ENCODE measurements at places on chromosomes 16 and 17. TPM values are rescaled to one million over a fixed set of nuclear protein-coding genes. Genes with fewer than 3 reads are reported as not detected.

- H3K27ac ChIP-seq: peak within 1 kb of the TSS; percentile 91
- peak; percentile 69 for DNase-seq
- H3K4me3 ChIP-seq: peak within 1 kb of the TSS; percentile 96
Measured at GRCh38 chr17:78214016-78214705, at the start of gene BIRC5. TSS of gene BIRC5 (plus strand) at chr17:78214253. CDS start at chr17:78214317, 64 bp downstream.

DNA sequence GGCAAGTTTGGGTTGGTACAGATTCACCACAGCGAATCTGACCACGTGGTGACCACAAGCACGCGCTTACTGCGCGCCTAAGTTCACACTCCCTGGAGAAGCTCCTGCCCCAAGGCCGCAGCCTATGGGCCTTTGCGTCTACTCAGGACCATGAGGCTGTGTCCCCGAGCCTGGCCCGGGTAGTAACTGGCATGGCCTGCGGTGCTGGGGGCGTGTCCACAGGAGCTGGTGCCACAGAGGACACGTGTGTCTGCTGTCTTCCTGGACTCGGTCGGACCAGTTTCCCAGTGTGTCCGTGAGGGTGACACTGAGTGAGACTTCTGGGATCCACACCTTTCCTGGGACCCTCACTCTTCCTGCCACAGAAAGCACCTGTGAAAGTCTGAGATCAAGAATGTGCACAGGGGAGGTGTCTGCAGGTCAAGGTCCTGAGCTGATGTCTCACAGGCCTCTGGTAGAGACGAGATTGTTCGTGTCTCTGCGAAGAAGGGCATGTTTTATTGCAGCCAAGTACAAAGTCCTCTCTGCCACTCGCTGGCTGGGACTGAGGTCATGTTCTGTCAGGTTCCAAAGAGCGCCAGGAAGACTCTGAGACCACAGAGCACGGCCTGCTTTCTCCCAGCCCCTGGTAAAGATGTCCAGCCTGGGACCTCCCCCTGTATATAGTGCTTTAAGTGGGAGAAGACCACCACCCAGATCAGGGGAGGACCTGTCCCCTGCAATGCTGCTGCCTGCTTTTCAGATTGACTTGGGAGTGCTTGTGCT lies 25.2 kb upstream of the CAPN15 start:
- no peaks in the 10 kb centered on the region for H3K27me3 ChIP-seq
- no peak overlapping the region for H3K27ac ChIP-seq
- H3K4me3 ChIP-seq: no peak overlapping the region
- no peaks in the 10 kb centered on the region for H3K36me3 ChIP-seq
- no peaks in the 10 kb centered on the region for H3K4me1 ChIP-seq

DNA sequence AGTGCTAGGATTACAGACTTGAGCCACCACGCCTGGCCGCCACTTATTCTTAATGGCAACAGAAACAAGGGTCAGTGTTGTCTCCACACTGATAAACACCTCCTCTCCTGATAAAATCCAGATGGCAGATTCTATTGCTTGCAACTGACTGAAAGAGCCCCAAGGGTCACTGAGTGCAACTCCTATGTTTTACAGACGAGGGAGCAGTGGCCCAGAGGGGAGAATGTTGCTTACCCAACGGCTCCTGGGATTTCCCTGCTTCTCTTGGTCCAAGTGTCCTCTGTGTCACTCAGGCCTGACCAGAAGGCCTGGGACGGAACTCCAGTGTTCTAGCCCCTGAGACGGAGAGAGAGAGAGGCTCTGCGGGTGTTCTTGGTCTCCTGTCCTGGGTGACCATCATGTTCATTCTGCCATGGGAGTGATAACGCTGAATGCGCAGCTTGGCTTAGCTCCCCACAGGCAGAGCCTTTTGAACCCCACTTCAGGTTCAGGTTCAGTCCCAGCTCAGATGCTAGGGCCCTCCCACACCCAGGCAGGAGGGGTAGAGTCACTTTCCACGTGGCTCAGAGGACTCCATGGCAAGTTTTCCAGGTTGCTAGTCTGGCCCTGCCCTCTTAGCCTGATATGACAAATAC lies 77.3 kb upstream of the NLRP1 start:
- peaks cover 41% of the 10 kb centered on the region for H3K27me3 ChIP-seq
- H3K4me1 ChIP-seq: no peaks in the 10 kb centered on the region
- H3K4me3 ChIP-seq: no peak overlapping the region
- H3K27ac ChIP-seq: no peak overlapping the region
- H3K36me3 ChIP-seq: no peaks in the 10 kb centered on the region

The VASN gene
- 129 TPM for total RNA-seq

The BAIAP3 gene
- total RNA-seq: 0.27 TPM

The CDRT15 gene
- total RNA-seq: not detected

DNA sequence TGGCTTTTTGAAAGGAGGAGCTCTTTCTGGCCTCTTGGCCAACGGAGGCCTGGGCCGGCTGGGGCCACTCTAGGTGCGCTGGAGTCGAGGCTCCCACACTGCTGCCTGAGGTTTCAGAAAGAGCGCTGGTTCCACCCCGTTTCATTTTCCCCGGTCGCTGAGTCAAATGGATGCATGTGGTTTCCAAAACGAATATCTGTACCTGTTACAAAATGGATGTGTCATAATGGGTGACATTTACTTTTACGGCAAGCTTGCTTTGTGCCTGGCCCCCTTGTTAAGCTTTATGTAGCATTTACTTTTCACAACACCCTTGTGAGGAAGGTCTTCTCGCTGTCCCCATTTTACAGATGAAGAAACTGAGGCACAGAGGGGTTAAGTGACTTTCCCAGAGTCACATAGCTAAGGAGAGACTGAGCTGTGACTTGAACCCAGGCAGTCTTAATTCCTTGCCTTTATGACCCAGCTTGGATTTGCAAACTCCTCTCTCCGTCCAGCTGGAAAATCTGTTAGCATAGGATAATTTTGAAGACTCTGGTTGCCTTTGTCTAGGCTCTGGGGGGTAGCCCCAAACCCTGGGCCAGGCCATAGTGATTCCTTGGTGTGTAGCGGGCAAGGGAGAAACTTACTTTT lies 10.6 kb downstream of the KSR1 start:
- H3K36me3 ChIP-seq: no peaks in the 10 kb centered on the region
- no peak for DNase-seq
- H3K27ac ChIP-seq: no peak overlapping the region
- peaks cover 8% of the 10 kb centered on the region for H3K4me1 ChIP-seq
- no peak overlapping the region for H3K4me3 ChIP-seq
- peaks cover 7% of the 10 kb centered on the region for H3K27me3 ChIP-seq

DNA sequence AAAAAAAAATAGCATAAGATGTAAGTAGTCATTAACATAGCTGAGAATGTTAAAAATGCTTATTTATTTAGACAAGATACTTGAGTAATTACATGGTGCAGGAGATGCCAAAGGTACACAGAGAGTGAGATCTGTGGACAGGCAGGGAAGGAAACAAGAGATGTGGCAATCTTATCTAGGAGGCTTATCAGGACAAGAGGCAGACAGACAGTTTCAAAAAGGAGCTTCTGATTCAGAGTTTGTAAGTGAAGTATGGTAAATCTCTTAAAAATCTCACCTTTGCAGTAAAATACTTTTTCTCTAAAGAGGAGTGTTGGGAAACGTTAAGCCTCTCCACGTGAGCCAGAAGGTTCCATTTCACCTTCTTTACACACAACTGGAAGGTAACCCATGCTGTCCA lies 19.9 kb upstream of the GHDC start:
- H3K27ac ChIP-seq: no peak overlapping the region
- no peaks in the 10 kb centered on the region for H3K27me3 ChIP-seq
- no peaks in the 10 kb centered on the region for H3K4me1 ChIP-seq
- H3K4me3 ChIP-seq: no peak overlapping the region
- no peak for DNase-seq

GRCh38 chr16:70638814-70639792 lies 7.3 kb upstream of the IL34 start:
- peak overlapping the region; percentile 46 for H3K4me3 ChIP-seq
- H3K27ac ChIP-seq: peak overlapping the region; percentile 70
- H3K36me3 ChIP-seq: no peaks in the 10 kb centered on the region
- peaks cover 25% of the 10 kb centered on the region for H3K4me1 ChIP-seq
- DNase-seq: peak; percentile 75
- peaks cover 4% of the 10 kb centered on the region for H3K27me3 ChIP-seq

GRCh38 chr17:7094652-7095019 lies 14.6 kb upstream of the CLEC10A start:
- no peaks in the 10 kb centered on the region for H3K36me3 ChIP-seq
- H3K4me3 ChIP-seq: no peak overlapping the region
- no peaks in the 10 kb centered on the region for H3K4me1 ChIP-seq

GRCh38 chr17:63571632-63572310 lies 21.5 kb downstream of the DCAF7 start:
- peaks cover 52% of the 10 kb centered on the region for H3K4me1 ChIP-seq
- peak overlapping the region; percentile 68 for H3K27ac ChIP-seq
- DNase-seq: peak; percentile 82
- no peak overlapping the region for H3K4me3 ChIP-seq

DNA sequence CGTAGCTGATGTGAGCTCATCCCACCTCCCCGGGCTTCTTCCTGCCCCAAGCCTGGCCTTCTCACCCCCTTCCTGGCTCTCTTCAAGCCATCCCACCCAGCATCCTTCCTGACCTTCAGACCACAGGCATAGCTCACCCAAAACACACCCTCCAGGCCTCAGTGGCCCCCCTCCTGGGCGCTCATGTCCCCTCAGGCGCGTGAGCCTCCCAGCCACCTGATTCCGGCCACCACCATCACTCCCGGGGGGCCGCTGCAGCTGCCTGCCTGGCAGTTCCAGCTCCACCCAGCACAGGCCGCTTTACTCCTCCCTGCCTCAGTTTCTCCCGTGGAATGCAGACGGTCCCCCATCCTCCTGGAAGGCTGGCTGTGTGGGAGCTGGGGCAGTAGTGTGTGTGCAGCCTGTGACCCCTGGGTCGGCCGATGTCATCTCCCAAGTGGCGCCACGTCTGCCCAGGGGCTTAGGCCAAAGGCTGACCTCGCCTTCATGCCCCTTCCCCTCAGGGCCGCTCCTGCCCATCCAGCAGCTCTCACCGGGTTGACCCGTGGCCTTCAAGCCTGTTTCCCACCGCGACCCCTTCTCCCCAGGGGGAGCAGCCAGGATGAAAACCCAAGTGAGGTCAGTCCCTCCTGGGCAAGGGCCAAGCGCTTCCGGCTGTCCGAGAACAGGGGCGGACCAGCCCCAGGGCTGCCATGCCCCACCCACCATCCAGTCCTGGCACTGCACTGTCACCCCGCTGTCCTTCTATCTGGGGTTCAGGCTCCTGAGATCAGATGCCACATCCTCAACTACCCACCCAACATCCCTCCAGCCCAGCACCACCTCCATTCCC lies 11.9 kb upstream of the CHMP6 start:
- no peak overlapping the region for H3K4me3 ChIP-seq
- 0 out of 2 replicates have a peak, but pooled peaks cover 4% of the 10 kb centered on the region for H3K36me3 ChIP-seq
- DNase-seq: no peak
- peaks cover 28% of the 10 kb centered on the region for H3K4me1 ChIP-seq
- H3K27me3 ChIP-seq: peaks cover 31% of the 10 kb centered on the region

The HS3ST3B1 gene
- total RNA-seq: 18.5 TPM

DNA sequence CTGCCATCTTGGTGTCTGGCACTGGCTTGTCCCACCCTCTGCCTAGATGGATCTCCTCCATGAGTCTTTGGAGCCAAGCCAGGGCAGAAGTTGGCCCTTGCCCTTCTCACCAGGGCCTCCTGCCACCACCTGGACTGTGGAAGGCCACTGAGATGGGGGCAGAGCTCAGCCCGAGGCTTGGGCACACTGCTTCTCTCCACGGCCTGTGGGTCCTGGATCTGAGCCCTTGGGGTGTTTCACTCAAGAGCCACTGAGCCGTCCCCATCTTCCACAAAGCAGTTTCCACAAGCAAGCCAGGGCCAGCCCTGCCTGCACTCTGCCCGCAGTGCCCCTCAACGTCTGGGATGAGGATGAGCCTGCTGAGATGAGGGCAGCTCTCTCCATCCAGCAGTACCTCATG lies 16.7 kb upstream of the CD300A start:
- no peak for DNase-seq
- H3K27me3 ChIP-seq: peaks cover 6% of the 10 kb centered on the region
- H3K27ac ChIP-seq: no peak overlapping the region
- H3K4me3 ChIP-seq: no peak overlapping the region

DNA sequence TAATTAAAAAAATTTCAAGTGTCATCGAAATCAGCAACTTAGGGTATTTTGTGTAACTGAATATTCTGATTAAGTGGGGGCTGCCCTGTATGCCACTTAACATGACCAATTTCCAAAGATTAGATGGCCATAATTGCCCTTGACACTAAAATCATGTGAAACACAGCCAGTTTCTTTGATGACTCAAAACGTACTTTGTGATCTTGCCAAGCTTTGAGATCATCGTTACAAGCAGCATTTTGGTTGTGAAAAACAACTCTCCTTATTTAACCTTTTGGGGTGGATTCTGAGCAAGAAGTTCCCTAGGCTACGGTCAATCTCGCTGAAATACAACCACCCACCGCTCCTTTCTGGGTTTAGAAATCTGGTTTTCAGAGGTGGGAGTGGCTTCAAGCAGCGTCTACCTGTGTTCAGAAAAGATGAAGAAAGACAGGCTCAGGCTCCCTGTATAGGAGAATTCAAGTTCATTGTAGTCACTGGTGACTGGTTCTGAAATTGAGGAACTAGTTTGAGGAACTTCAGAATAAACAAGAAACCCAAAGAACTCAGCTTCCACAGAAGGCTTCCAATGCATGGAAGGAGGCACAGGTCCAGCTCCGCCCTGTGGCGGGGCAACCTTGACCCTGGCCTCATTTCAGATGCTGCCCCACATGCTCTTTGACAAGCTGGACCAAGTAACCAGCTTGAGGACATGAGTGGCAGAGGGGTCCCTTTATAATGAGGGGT lies 9.4 kb downstream of the MAP3K14 start:
- peak overlapping the region; percentile 56 for H3K4me3 ChIP-seq
- peaks cover 26% of the 10 kb centered on the region for H3K36me3 ChIP-seq
- H3K27me3 ChIP-seq: no peaks in the 10 kb centered on the region
- DNase-seq: peak; percentile 91

- H3K4me3 ChIP-seq: no peak overlapping the region
- no peak for DNase-seq
- H3K36me3 ChIP-seq: peaks cover 12% of the 10 kb centered on the region
- no peaks in the 10 kb centered on the region for H3K27me3 ChIP-seq
- H3K27ac ChIP-seq: no peak overlapping the region
- H3K4me1 ChIP-seq: peaks cover 13% of the 10 kb centered on the region
Measured at GRCh38 chr16:12084436-12084835, 107.9 kb downstream of the SNX29 start.
